ENCODE measurements at places on chromosomes 12 and 14.

GRCh38 chr12:120119271-120119973 lies 2.9 kb upstream of the RAB35 start:
- no peak for DNase-seq

DNA sequence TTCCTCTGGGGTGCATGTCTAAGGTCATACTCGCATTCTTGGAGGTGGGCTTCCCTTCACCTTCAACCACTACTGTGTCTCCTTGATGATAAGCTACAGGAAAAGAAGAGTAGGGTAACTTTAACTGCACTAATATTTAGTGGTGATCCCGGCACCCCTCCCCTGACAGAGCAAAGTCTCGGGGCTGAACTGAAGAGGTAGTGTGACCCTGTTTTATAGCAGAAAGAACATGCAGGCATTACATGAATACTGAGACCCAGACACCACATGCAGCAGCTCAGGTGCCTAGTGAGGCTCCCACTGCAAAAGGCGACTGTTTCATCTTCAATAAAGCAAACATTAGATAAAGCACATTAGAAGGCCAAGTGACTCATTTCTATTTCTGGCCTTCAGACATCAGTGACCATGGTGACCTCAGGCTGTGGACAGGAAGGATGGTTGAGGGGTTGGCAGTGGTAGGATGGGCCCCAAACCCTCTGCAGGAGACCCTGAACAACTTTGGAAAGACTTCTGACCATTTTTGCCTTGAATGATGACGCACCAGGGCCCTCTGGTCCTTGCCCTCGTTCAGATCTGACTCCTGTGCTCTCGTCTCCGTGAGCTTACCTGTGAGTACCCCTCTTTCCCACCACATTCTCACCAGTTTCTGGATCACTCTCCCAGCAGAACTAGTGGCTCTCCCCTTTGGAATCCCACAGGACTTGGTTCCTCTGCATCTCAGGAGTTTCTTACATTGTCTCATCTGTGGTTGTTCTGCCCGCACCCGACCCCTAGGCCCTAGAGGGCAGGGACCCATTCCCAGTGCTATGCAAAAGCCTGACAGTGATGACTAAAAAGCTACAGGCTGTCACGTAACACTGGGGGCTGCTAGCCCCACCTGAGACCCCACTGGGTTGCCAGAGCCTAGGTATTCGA lies 23.8 kb upstream of the JPH4 start:
- no peak for DNase-seq

GRCh38 chr12:116689521-116689920 lies 48.3 kb downstream of the SPRING1 start:
- no peak for DNase-seq

DNA sequence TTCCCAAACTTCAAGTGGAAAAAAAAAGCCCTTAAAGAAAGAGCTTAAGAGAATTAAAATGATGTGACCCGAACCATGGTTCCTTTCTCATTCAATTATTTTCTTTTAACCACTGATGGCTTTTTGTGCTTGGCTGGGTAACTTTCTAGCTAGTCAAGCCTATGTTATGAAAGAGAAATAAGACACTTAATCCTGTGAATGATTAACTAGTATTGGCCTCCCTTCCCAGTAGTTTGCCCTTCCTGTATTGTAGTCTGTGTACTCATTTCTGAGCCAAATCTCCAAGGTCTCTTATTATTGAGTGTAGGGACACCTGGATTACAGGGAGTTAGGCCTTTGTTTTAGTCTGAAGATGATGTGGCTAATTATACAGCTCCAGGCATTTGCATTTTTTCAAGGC lies 353.0 kb downstream of the RAD51B start:
- DNase-seq = no peak

DNA sequence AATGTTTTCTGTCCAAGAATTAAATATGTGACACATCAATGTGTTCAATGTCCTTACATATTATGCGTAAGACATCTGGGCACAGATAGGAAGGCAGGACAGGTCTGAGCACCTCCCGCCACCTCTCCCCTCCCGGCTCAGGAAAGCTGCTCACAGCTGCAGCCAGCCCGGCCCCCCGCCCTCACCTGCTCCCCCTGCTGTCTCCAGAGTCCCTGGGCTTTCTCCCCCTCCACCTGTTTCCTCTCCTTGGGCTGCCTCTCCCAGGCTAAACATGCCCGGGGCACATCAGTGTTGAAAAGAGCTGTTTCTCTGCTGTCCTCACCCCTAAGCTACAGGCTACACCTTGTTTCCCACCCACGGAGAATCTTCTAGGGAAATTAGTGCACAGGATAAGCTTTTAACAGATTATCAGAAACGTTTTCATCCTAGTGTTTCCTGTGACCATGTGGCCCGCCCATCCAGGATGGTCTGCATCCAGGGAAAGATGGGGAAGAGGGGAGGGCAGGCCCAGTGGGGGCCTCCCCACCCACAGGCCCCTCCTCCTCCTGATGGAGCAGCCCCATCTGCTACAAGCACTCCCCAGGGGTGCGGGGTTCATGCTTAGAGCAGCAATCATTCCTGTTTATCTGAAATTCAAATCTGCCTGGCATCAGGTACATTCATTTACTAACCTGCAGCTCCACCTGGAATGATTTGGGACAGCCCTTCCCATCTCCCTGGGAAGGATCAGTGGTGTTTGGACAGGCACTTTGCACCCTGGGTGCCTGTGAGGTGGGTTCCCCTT lies 273.8 kb upstream of the SFSWAP start:
- DNase-seq = no peak

GRCh38 chr14:103854822-103855733 lies 7.7 kb upstream of the PPP1R13B start:
- DNase-seq = no peak

DNA sequence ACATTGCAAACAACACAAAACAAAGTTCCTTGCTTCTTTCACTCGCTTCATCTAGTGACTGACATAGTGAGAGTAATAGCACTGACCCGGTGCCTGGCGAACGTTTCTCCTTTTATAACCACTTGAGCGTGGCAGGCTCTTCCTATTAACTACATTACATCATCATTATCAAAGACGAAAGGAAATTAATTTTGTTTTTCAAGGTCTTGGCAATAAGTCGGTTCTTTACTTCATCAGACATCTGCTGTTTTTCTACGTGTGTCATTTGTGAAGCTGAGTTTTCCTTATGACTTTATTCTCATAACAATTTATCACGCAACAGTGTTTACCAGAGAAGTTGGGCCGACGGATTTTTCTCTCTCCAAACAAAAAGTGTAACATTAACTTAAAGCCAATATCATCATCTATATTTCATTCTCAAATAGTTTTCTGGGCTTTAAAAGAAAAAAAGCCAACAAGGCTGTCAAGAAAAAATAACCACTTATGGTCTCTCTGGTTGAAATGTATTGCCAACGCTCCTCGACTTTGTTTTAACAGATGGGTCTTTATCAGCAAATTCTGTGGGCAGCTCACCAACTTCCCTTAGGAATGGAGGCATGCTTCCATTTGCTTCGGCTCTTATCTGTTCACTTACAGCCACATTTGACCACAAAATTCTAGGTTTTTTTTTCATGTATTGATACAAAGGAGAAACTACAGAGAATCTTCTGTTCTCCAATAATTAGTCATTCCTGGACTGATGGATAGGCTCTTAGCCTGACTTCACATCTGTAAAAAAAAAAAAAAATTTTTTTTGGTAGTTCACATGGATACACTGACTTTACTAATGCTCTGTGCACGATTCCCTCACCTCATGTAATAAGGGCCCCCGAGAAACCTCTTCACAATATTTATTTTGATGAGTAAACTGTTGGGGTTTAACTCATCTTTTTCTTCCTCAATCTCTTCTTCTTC lies 97.1 kb upstream of the CDKN3 start:
- no peak for DNase-seq

DNA sequence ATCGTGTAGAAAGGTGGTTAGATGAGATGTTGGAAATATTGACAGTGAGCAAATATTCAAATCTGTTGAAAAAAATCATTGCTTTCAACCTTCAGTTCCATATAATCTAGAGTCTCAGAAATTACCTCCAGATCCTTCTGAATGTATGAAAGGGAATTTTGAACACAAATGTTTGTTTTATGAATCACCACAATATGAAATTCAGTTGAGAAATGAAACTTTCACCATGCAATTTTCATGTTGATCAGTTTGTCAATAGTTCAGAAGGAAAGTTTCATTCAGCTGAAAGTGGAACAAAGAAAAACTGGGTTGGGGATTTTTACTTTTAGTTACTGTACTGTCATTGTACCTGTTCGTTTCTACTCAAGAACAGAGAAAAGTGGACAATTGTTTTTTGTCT lies 953.6 kb downstream of the SLC6A15 start:
- DNase-seq = no peak

GRCh38 chr12:113310489-113310888 lies 24.4 kb downstream of the SLC8B1 start:
- DNase-seq = no peak

- DNase-seq = no peak
Measured at GRCh38 chr12:53389702-53390101, 9.7 kb downstream of the SP1 start.

GRCh38 chr12:101620762-101621133 lies 26.0 kb downstream of the MYBPC1 start:
- DNase-seq = no peak

GRCh38 chr12:110744601-110745264 lies 2.0 kb upstream of the PPP1CC start:
- no peak for DNase-seq
